GM10248 (cell line): ENCODE measurements at places on chromosomes 5 and 9.
A peak's percentile ranks its signal among the peaks of the same experiment; 100 is the strongest.

GRCh38 chr5:178291969-178292825 lies 59.6 kb upstream of the PHYKPL start:
- DNase-seq = no peak

DNA sequence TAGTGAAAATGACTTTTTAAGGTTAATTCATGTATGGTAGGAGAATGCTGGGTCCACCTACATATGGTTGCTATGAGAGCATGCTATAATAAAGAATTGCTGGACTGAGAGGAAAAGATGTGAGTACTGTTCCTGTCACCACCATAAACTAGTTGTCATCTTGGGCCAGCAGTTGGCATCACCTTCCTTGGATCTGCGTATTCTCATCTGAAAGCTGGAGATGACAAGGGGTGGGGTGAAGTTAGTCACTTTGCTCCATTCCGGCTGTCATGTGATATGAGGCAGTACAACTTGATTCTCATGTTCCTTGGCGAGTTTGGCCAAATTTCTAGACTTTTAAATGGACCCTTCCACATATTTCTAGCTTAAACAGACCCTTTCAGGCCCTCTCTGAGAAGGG lies 33.3 kb downstream of the PIP5K1B start:
- no peak for DNase-seq

DNA sequence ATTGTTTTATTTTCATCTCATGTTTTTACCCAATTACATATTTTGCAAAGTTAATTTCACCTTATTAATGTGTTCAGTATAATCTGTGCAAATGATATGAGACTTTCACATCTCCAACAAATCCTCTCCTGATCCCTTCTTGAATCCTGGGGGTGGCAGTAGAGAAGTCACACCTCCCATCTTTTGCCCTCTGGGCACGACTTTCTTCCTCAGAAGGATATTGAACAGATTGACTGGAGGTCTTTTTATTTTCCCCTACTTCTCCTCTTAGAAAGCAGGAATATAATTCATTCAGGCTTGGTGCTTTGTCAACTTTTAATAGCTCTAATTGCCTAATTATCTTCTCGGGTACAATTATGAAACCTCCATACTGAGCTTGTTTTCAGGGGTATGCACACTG lies 1037.1 kb upstream of the NUDT12 start:
- no peak for DNase-seq

DNA sequence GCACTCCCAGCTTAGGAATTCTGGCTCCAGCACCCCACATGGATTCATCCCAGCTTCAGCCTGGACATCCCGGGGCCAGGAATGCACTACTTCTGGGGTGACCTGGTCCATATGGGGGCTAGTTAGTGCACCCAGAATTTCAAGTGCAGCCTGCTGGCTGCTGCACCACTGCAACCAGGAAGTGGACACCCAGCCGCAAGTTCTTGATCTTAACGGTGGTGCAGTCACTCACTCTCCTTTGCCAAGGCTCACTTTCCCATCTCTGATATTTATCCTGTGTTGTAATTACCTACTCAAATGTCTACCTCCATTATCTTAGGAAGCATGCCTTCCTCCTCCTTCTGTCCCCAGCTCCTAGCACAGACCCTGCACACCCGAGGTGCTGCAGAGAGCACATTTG lies 26.2 kb upstream of the RAB14 start:
- no peak for DNase-seq

GRCh38 chr9:85900504-85901201 lies 40.3 kb upstream of the NAA35 start:
- DNase-seq = peak; percentile 38

DNA sequence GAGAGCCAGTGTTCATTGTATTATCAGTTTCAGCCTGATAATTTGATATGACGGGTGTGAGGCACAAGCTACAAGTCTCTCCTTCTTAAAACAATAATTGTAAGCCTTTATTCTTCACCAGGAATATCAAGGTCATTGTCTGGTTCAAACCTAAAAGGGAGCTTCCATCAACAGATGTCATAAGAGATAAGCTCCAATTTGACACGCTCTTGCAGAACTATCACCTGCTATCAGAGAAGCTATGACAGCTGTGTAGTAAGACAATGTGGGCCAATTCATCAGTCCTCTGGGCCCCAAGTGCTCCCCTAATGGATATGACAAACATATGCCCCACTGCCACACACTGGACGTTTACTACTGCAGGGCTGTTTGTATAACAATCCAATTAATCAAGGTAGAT lies 1010.2 kb upstream of the DMAC1 start:
- no peak for DNase-seq

GRCh38 chr9:129944506-129945116 lies 98.4 kb downstream of the FNBP1 start:
- DNase-seq = no peak

- no peak for DNase-seq
Measured at GRCh38 chr5:137312011-137312410, 187.1 kb downstream of the SPOCK1 start.

- DNase-seq = peak; percentile 87
Measured at GRCh38 chr9:91681461-91682305, 258.1 kb upstream of the NFIL3 start.

DNA sequence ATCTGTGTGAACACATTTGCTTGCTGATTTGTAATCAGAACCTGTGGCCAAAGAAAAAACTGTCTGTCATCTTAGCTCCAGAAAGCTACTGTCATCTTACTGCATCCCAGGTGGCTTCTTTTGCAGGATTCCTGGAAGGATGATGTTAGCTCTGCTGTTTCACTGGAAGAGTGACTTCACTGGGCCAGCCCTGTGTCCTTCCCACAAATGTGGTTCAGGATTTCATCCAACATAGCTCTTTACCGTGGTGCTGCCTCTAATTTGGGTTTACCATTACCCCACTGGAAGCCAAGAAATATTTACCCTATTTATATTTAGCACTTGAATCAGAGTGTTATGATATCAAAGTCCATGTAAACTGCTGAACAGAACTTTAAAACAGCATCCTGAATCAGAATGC lies 501.0 kb downstream of the GADD45G start:
- no peak for DNase-seq

- DNase-seq = no peak
Measured at GRCh38 chr9:108612513-108612912, 243.3 kb downstream of the ACTL7B start.

GRCh38 chr5:110807169-110807568 lies 68.4 kb downstream of the SLC25A46 start:
- no peak for DNase-seq

DNA sequence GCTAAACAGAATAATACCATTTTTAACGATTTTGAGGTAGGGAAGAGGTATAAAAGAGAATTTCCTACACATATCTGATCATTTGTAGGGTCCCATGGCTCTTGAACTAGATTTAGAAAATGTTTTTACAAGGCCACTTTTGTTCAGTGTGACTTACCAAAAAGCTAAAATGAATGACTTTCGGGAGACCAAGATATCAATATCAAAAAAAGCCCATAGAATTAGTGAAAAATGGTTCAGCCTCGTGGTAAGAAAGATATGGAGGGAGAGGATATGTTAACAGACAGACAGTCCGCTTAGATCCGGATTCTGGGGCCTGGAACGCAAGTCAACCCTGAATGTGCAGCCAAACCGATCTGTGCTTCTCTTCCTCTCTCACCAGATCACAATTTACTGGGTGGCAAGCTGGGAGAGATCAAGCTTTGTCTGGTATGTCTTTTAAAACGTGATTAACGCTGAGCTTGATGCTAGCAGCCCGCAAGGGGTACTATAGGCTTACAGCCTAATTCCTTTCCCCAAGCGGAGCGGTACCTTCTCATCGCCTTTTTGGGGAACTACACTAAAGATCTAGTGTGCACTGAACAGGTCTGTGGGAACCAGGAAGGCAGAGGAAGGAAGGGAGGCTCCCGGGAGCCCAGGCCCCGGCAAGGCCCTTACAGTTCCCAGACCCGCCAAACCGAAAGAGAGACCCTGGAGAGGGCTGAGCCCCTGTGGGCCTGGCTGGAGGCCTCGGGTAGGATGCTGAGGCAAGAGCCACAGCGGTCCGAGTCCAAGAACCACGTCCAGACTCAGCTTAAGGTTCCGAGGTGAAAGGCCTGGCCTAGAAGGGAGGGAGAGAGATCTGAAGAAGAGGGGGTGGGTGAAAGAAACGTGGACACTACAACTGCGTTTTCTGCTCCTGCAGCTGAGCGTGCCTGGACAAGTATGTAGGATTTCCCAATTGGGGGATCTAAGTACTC lies 2.9 kb downstream of the NR2F1-AS1 start:
- DNase-seq = peak; percentile 3

- peak; percentile 60 for DNase-seq
Measured at GRCh38 chr9:18255158-18255629, 218.8 kb upstream of the ADAMTSL1 start.

DNA sequence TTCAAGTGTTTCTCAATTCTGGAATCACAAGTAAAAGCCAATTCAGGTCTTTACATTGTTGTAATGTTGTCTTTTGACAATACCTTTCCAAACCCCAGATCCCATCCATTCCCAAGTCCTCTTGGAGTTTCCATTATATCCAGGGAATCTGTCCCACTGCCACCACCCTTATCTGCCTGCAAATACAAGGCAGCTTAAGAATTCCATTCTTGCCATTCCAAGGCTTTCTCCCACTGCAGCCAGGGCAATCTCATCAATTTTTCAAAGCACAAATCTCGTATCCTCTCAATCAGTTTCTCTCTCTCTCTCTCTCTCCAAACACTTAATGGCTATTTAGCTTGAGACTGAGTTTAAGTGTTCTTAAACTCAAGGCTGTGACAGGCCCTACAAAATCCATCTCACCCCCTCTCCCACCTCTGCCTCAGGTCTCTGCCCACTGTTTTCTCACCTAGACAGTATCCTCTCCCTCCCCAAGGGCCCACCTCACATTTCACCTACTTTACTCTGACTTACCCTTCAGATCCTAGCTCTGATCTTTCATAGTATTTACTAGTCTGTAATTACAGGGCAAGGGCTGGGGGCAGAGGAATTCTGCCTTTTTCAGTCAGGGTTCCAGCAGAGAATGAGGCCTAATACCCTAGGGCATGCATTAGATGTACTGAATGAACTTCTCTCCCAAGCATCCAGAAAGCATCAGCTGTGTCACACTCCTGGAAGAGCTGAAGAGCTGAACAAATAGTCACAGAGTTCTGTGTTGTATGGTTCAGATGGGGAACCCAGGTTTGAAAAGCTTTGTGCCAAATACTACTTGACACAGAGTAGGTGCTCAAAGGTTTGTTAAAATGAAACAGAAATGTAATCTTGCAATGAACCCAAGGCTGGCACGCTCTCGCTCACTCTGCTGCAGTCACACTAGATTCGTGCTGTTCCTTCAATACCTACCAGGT lies 46.0 kb downstream of the RAPGEF1 start:
- no peak for DNase-seq

DNA sequence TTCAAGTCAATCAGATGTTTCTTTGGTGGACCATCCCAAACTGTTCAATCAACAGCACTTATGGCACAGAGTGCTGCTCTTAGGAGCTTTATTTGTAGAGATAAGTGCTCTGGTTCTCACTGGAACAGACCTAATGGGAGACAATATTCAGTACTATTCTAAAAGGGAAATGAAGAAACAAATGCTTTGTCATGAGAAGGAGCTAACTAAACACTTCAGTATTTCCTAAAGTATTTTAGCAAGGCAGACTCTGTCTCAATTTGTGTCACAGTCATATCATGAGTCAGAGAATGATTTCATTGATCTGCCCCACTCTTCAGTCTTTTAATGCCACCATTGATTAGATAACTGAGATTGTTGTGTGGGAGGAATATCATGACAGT lies 175.3 kb downstream of the SLF1 start:
- DNase-seq = peak; percentile 48

DNA sequence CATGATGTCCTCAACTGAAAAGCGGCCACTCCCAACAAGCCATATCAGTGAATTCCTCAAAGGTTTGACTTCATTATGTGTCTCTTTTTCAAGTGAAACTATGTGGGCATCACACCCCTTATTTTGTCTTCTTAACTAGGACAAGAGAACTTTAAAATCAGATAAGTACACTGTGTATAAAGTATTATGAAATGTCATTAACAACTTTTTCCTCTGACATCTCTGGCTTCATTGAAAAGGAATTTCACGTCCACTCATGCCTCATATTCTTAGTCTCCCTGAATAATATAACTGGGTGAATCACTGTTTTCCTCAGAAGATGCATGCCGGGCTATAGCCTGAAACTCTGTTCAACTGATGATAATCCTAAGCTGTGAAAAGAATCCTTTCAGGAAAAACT lies 415.8 kb downstream of the ACTL7B start:
- no peak for DNase-seq

- no peak for DNase-seq
Measured at GRCh38 chr9:122205176-122205575, 23.6 kb downstream of the LHX6 start.

- no peak for DNase-seq
Measured at GRCh38 chr9:121744687-121745395, 93.4 kb downstream of the DAB2IP start.
